ENCODE measurements at places on chromosomes 1 and 21.

DNA sequence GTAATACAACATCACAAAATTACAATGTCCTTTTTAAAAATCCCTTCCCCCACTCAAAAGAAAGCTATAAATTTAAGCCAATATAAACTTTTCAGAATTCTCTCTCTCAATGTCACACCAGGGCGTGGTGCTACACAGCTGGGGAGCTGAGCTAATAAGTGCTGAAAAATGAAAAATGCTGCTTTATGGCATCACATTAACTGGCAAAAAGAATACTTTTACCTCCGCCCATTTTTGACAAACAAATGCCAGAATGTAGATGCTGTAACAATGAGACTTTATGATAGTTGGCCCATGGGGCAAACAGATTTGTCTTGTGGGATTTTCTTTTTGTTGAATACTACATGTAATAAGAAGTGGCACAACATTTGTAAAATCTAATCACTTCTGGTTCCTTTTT is 12.7 kb upstream of the LYPLAL1 start:
- no peak for DNase-seq

DNA sequence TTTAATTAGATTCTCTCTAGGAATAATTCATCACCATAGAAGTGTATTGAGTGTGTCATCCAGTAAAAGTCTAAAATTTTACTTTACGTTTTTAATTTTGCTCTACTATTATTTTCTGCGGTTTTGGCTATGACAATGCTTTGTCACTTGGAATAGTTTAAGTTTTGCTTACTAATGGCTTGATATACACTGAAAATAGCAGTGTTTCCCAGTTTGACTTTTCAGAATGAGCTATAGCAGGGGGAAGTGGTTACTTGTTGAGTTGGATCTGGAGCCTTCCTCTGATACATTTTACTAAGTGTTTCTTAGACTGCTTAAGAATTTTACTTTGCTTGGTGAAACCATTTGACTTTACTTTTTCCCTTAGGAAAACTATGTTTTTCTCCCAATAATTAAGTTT is 5.0 kb downstream of the DNAJC16 start:
- no peak for DNase-seq

GRCh38 chr1:109266965-109267364 is 16.0 kb downstream of the PSRC1 start:
- DNase-seq: no peak

DNA sequence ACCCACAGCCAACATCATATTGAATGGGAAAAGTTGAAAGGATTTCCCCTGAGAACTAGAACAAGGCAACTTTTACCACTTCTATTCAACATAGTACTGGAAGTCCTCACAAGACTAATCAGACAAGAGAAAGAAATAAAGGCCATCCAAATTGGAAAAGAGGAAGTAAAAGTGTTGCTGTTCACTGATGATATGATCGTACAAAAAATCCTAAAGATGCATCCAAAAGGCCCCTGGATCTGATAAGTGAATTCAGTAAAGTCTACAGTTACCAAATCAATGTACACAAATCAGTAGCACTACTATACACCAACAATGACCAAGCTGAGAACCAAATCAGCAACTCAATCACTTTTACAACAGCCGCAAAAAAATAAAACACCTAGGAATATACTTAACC is 28.3 kb downstream of the RAB3GAP2 start:
- no peak for DNase-seq

DNA sequence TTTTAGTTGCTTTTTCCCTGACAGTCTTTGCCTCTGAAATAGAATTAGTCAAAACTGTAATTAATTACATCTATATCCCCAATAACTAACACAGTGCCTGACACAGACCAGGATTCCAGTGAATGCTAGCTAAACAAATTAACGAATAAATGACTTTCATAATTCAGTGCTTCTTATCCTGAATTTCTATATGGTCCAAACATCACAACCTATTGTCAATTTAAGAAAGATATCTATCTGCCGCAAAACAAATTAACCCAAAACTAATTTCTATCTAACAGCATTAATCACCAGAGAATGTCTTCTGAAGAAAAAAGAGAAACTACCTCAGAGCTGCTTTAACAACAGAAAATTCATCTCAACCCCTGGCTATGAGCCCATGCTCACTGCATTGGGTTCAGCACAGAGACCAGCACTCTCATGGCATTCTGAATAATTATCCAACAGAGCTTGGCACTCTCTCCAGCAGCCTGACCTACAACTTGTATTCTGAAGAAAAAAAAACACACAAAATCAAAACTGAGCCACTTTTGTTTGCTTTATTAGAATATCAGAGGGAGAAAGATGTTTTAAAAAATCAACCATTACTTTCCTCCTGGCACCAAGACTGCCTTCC is 547.3 kb upstream of the BEND5 start:
- no peak for DNase-seq

DNA sequence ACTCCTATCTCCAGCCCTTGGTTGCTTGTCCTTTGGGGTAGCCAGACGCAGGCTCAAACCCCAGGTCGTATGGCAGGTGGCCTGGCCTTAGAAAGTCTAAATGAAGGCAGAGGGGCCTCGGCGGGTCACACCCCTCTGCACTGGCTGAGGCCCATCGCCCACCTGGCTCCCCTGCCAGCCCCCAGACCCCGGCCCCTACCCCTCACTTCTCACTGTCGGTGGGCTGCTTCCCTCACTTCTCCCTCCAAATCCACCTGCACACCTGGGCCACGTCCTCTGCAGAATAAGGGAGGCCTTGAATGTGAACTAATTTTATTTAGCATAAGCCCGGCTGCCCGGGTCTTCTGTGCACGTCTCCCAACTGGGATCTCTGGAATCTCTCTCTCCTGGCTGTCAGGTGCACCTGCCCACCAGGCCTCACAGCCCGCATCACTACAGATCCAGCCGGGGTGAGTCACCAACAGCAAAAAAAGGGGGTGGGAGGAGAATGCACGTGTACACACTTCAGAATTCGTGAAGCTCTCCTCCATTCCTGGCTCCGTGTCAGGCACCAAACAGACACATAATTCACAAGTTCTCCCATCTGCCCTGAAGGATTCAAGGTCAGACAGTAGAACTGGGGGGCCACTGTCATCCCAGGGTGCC is 107.5 kb upstream of the SIM2 start:
- no peak for DNase-seq

- DNase-seq: no peak
Measured at GRCh38 chr1:51733793-51734522, 117.1 kb downstream of the OSBPL9 start.

DNA sequence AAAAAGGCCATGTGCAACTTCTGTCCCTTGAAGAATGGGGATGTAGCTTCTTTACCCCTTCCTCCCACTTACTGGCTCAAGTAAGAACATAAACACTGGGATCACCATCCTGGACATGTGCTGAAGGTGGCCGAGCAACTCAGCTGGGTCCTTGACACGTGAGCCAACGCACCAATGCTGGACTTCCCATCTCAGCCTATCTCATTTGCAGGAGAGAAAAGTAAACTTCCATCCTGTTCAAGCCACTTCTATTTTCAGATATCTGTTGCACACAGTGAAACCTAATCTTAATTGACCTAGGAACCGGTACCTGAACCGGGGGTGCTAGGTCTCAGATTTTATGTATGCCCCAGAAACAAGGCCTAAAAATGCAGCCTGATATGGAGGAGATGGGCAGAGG is 75.3 kb downstream of the HLCS start:
- no peak for DNase-seq

DNA sequence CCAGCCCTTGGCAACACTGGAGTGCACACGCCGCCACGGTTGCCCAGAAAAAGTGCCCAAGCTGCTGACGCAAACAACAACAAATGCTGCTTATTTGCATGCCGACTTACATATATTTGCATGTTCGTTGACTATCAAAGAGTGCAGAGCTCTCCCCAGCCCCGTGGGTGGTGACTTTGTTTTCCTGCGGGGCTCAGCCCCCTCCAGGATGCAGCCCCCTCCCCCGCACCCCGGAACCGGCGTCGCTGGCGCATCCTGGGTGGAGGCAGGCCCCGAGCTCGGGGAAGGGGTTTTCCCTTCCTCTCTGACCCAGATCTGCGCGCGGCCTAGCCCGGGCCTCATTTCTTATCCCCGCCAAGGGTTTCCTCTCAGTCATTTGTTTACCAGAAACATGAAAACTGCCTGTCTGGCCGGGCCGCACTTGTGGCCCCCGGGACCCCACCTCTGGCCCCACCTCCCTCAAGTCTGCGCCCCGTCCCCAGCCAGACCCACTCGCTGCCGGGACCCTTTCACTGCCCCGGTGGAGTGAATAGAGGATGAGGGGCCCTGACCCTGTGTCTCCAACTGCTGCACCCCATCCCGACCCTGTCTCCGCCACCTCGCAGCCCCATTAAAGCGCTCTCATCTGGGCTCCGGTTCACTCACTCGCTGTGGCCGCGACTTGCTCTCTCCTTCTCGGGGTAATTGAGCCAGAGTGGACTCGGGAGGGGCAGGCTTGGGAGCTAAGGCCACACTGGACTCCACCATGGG is 5.5 kb downstream of the TNFRSF25 start:
- DNase-seq: peak; percentile 93

DNA sequence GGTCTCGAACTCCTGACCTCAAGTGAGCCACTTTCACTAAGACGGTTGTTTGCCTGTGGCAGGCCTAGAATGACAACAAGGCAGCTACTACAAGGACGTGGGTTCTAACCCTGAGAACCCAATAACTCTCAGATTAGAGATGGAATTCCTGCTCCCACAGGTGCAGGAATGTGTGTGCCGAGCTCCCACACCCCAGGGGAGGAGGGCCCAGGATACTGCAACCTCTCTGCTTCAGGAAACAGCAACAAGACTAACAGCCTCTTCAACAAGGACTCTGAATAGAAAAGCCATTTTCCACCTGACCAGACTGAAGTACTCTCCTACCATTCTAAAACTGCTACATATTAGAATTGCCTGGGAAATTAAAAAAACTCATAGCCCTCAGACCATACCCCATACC is 4.9 kb downstream of the LSM10 start:
- DNase-seq: no peak

DNA sequence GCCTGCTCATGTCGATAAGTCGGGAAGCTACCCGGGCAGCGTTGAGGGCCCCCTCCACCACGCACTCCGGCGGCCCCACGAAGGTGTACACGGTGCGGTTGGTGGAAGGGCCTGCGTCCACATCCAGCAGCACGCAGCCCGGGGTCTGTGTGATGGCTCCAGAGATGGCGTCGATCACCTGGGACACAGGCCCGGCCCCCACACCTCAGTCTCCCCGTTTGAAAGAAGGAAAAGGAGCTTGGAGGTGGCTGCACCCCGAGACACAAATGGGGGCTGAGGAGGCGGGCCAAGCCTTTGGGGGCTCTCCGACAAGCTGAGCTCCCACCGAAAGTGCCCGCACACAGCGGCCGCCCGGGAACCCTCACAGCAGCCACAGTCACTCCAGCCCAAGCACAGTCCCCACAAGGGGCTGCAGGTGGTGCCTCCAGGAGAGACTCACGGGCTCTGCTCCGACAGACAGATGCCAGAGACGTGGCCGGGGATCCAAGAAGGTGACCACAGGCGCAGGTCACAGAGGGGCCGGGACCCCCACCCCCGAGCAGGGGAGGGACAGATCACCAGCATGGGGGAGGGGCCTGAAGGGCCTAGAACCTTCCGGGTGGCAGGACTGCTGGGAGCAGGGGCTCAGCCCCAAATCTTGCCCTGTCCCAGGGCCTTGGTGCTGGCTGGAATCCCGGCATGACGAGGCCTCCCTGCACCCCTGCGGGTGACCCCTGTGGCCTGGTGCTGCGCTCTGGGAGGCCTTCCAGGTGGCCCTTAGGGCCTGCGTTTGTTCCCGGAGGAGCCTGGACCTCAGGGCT is 1.0 kb downstream of the FTCD start:
- no peak for DNase-seq

DNA sequence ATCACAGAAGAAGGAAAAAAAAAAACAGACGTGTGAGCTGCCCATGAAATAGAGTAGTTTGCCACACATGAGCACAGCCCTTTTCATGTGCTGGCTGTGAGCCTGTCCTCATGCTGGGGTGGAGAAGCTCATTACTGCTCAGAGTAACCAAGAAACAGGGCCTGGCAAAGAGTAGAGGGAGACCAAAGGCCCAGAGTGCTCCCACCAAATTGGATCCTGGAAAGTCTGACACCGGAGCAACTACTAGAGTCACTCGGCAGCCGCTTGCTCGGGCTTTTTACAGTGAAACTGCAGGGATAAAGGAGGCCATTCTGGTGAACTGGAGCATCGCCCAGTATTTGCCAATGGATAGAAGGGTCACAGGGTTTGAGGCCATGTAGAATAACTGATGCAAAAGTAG is 64.4 kb upstream of the BARHL2 start:
- no peak for DNase-seq

DNA sequence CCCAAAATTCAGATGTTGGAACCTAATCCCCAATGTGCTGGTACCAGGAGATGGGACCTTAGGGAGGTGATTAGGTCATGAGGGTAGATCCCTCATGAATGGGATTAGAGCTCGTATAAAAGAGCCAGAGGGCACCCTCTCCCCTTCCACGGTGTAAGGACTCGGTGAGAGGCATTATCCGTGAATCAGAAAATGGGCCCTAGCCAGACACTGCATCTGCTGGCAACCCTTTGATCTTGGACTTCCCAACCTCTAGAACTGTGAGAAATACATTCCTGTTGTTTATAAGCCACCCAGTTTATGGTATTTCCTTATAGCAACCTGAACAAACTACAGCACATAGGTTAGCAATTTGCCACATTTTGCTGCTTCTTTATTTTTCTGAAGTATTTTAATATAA is 14.5 kb upstream of the JAM2 start:
- no peak for DNase-seq

DNA sequence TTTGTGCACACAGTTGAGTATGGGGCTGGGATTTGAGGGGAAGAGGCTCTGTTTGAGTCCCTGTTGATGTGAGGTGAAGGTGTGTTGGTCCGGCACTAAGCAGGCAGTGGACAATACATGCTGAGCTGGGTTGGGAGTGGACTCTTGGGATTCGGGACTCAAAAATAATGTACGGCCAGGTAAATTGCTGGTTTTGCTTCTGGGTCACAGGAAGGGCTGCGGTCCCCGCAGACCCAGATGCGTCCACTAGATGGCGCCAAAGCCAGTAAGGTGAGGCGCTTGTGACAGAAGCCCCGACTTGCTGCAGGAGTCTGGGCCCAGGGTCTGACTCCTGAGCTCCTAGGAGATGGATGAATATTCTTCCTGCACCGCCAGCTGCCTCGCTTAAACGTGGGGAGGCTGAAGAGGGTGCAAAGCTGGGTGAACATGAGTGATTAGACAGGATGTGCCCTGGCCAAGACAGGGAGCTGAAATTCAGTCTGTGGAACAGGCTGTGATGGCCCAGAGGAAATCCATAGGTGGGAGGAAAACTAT is 61.4 kb downstream of the ACBD3 start:
- DNase-seq: peak; percentile 82

- no peak for DNase-seq
Measured at GRCh38 chr1:16433030-16433429, 4.2 kb downstream of the SPATA21 start.

Measured in activated effector memory CD4-positive, alpha-beta T cell treated with Interleukin-2 at 50 U/mL for 16 hours (primary cell).